Activated T-cell treated with anti-CD3 and anti-CD28 coated beads, Interleukin-2, amount 50 U/mL, for 48 hours (primary cell): ENCODE measurements at places on chromosomes 1 and 21.

- no peak for DNase-seq
Measured at GRCh38 chr1:12516741-12517140, 101.3 kb downstream of the DHRS3 start.

GRCh38 chr1:61612602-61613001, 112.3 kb downstream of the TM2D1 start:
- DNase-seq, result no peak

- no peak for DNase-seq
Measured at GRCh38 chr21:32604464-32604863, 7.7 kb downstream of the CFAP298 start.

GRCh38 chr1:158048371-158049067, 55.1 kb downstream of the KIRREL1 start:
- DNase-seq, result no peak

DNA sequence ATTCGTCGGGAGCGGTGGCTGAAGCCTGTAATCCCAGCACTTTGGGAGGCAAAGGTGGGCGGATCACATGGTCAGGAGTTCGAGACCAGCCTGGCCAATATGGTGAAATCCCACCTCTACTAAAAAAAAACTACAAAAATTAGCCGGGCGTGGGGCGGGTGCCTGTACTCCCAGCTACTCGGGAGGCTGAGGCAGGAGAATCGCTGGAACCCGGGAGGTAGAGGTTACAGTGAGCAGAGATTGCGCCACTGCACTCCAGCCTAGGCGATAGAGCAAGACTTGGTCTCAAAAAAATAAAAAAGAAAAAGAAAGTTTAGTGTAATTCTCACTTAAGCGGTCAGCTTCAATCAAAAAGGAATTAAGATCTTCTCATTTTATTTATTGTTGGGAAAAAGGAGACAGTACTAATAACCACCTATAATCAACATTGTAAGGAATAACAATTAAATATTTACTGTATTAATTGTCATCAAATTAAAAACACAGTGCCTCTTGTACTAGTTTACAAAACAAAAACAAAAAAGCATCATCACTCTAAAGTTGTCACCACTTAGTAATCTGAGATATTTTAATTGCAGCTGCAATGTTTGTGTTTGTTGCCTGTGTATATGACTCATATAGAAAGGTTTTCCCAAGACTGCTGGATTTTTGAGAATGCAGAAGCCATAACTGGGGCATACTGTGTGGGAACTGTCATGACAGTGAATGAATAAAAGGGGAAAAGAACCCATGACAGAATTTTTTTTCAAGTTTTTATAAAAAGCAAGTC, 3.7 kb downstream of the FBXO42 start:
- no peak for DNase-seq

DNA sequence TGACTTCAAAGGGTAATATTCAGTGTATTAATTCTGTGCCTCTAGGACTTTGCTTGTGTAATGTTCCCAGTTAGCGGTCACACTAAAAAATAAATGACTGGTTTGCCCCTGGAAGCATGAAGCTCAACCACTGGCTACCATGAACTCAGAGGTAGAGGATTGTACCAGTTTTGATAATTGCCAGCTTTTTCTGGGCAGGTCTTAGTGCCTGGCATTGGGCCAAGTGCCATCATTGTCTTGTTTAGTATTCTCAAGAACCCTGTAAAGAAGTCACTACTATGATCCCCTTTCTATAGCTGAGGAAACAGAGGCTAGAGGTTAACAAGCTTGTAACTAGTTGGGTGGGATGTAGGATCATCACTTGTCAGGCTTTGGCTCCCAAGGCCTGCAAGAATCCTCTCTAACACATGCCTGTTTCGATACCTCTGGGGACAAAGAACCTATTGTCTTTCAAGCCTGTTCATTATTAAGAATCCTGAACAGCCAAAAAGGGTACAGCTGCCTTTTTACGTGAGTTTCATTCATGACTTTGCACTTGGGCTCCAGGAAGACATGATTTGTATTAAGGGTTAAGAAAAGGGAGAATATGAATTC, 121.9 kb upstream of the JUN start:
- no peak for DNase-seq

DNA sequence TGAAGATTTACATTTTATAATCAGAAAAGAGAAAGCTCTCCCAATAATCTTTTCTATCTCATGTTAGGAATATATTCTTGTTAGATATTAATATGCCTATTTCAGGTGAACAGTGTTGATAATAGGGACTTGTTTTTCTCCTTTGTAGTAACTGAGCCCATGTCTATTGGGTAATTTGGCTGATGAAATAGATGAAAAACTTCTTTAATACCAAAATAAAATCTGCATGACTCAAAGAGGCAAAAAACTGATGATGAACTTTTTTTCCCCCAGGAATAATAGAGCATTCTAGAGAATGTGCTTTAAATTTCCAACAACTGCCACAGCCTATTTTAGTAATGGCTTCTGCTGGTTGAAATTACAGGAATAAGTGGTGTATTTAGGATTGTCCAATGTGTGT, 178.9 kb upstream of the GREM2 start:
- DNase-seq, result no peak

DNA sequence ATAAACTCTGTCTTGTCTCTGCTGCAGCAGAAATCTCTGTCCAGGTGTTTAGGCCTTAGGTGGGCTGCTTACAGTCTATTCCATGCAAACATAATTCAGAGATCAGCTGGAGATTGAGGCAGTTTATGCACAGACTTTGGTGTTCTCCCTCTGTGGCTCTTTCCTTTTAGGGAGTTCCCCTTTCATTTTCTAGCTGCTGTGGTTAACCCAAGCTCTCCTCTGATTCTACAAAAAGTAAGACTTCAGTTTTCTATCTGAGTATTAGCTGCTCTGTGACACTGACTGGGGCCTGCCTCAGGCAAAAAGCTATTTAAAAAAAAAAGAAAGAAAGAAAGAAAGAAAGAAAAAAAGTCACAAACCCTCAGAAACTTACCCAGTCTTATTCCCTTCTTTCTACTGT, 211.1 kb downstream of the CAMTA1 start:
- no peak for DNase-seq

DNA sequence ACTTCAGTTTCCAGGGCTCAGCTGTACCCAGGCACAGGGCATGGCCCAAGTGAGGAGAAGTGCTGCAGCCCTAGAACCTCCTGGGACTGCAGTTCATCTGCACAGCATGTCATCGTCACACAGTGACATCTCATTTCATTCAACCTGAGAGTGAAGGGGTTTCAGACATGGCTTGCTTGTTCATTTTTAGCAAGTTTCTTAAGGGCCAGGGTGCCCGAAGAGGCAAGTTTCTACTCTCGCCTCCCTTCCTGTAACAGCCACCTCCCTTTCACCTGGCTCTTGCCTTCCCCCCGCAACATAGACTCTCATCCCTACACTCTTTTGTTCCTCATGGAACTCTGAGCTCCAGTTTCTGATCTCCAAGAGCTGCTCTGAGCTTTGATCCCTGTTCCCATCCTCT, 108.1 kb downstream of the C1orf21 start:
- no peak for DNase-seq

GRCh38 chr1:175512637-175513412, 230.6 kb downstream of the TNR start:
- DNase-seq, result no peak

DNA sequence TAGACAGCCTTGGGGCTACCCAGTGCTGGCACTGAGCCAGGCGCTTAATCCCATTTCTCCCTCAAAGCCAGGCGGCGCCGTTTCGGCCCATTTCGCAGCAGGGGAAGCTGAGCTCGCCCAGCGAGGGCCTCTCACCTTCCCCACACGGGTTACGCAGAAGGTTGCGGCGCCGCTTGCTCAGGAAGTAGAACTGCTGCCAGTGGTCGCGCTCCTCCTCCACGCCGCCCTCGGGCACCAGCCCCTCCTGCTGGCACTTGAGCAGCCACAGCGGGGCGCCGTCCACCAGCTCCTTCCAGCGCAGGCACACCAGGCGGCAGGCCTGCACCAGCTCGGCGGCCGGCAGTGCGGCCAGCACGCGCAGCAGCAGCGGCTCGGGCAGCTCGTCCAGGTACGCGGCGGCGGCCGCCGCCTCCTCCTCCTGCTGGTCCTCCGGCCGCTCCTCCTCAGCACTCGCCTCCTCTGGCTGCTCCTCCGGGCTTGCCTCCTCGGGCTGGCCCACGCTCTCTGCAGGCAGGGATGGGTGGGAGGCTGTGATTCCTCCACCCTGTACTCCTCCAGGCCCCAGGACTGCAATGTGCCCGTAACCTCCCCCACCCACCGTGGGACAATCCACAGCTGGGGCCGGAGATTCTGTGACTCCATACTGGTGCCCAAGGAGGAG, 3.8 kb downstream of the FBXO2 start:
- DNase-seq, result peak; percentile 85

- DNase-seq, result no peak
Measured at GRCh38 chr1:1358433-1359271, at the start of gene MXRA8. Gene MXRA8, minus strand, starts transcription at chr1:1358555. Its CDS starts 51 bp downstream, at chr1:1358504.

GRCh38 chr1:52268372-52268771, 97.6 kb downstream of the CC2D1B start:
- DNase-seq, result no peak

GRCh38 chr21:41953249-41953830, 478 bp downstream of the C2CD2 start:
- DNase-seq, result peak; percentile 26

GRCh38 chr1:208139434-208140045, 104.6 kb downstream of the PLXNA2 start:
- no peak for DNase-seq

GRCh38 chr1:58849551-58849950, 65.7 kb upstream of the JUN start:
- DNase-seq, result no peak

DNA sequence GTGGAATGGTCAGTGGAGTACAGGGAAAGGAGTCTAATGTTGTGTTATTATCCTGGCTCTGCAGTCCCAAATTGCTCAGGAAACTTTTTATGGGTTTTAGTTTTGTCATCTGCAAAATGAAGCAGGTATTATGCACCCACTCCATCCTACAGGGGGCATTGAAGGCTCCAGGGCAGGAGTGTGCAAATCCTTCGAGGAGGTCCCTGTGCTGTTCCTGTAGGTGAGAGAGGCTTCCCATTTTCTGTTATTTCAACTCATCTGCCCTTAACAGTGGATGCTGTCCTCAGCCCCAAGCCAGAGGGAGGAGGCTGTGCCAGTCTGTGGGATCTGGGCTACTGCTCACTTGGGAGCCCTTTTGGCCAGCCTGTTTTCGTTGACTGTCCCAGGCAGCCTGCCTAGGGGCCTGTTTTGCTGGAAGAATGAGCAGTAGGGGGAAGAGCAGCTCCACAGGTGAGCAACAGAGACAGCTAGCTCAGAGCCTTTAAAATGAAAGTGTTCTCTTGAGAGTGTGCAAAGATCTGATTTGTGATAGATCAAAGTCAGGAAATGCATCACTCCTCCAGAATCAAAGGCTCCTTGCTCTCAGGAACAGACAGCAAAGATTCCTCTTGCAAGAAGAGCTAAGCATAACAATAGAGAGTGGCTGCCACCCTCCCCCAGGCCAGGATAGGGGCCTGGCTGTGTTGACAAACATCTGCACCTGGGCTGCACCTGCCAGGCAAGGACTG, 317.6 kb upstream of the PROX1 start:
- DNase-seq, result no peak

GRCh38 chr1:5992814-5993555, 760 bp upstream of the NPHP4 start:
- peak; percentile 42 for DNase-seq

DNA sequence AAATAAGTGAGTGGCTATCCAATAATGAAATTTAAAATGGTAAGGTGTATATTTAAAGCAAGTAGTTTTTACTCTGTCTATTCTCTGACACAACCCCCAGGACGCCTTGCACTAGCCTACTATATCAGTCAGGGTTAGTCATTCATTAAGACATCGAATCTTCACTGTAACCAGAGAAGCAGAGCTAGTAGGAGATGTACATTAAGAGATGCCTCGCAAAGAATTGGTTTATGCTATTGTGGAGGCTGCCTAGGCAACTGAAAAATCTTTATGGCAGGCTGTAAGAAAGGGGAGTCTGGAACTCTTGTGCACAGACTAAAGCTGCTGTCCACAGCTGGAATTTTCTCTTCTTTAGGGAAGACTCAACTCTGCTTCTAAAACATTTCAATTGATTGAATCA, 28.8 kb downstream of the NTNG1 start:
- no peak for DNase-seq

DNA sequence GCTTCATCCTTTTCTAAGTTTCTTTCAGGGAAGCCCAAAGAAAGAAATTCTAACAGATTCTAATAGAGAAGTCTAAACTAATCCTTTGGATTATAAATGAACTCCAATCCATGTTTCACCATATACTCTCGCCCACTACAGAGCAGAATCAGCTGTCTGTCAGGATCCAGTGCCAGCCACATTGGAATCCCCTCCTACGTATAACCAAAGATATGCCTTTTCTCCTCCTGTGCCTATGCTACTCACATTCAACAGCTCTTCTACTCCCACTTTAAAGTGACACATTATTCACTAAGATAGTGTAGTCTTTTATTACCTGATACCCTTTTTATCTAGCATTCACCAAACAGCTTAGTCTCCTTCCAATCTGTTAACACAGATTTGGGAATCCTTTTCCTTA, 3.1 kb downstream of the ETV3 start:
- DNase-seq, result no peak

DNA sequence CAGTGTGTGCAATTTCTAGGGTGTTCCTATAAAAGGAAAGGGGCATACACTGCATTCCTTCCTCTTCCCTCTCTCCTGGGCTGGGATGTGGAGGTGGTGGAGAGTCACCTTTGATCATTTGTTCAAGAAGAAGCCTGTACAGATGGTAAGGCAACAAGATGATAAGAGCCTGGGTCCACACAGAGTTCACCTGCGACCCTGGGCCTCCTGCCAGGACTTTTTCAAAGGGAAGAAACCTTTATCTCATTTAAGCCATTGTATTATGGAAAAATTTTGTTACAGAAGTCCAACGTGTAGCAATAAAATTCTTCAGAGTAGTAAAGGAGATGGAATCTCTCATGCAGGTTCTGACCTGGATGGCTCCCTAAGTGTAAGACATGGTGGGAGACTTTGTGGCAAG, 189.1 kb downstream of the MIS18A start:
- DNase-seq, result no peak

DNA sequence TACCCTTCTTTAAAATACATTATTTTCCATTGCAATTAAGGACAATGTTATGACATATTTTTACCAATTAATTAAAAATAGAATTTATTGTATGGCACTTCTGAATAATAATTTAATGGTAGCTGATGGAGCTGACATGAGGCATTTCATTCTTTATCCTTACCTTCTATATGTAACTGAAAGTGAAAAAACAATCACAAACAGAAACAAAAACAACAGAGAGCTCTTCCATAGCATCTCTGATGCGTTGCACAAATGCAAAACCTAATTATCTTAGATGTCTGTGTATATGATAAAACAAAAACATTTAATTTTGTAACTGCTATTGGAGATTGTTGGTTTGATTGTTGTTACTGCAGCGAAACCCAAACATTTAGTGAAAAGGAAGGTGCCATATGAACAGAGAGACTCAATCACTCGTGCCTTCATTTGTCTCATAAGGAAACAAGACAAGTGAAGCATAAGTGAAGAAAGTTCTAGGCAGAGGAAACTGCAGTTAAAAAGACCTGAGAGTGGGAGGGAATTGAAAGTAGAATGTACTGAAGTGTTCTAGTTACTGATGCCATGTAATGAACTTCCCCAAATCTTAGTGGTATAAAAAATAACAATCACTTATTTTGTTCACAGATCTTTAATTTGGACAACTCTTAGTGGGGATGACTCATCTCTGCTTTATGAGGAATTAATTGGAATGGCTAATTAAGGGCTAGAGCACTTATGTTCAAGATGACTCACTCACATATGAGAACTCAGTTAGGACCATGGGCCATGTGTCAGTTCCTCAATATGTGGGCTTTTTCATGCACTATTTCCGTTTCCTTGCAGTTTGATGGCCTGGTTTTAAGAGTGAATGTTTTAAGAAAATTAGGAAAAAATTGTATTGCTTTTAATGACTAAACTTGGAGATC, 245.0 kb upstream of the OLFM3 start:
- DNase-seq, result no peak
